GM10248 (cell line): ENCODE measurements at places on chromosomes 2 and 18.
A peak's percentile ranks its signal among the peaks of the same experiment; 100 is the strongest.

DNA sequence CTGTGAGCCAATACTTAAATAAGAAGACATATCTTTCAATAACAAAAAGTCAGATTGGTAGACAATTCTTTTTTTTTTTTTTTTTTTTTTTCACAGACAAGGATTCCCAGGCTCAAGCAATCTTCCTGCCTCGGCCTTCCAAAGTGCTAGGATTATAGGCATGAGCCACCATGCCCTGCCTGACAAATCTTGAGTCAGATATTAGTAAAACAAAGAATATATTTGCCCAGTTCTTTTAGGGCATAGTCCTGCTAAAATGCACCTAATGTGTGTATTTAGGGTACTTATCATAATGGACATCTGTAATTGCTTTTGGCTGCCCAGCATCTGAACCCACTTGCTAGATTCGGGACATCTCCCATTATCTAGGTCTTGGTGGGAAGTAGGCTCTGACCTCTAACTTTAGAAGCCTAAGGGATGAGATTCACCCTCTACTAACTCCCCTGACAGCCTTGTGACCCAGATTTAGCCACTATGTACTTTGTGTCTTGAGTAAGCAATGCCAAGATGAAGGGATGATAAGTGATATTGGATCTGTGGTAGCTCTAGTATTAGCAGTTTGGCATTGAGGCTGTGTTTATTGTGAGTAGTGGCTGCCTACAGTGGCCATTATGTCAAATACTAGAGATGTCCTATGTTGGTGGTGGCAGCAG is 18.5 kb upstream of the PSME4 start:
- DNase-seq, result no peak

DNA sequence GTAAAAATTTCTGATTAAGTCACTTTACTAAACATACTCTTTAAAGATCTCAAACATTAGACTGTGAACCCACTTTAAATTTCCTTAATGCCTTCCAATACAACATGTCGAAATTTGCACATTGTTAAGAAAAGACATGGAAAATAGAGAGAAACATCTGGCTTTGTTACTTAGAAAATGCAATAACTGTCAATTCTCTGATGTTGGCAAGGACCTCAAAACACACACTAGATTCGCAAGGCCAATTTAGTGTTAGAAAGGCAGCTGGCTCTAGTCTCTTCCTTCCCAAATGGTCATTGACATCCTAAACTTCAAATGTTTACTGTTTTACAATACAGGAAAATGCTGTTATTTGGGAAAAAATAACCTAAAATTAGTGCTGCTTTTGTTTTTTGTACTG is 110.6 kb downstream of the UPP2 start:
- DNase-seq, result no peak

- no peak for DNase-seq
Measured at GRCh38 chr2:158928965-158929364, 39.5 kb upstream of the TANC1 start.

DNA sequence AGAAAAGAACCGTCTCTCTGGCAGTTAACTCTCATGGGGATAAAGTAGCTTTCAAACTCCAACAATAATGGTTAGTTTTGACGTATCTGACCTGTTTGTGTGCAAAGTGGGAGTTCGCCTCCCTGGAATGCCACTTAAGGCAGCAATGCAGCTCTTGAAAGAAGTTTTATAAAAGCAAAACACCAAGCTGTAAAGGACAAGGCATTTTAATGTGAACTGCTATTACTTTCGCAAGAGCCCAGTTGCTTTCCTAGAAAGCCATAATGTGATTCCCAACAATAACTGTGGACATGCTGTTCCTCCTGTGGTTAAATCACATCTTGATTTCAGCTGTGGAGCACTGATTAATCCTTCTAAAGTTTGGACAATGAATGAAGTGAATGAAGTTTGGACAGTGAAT is 303.7 kb downstream of the PTPRM start:
- DNase-seq, result no peak

DNA sequence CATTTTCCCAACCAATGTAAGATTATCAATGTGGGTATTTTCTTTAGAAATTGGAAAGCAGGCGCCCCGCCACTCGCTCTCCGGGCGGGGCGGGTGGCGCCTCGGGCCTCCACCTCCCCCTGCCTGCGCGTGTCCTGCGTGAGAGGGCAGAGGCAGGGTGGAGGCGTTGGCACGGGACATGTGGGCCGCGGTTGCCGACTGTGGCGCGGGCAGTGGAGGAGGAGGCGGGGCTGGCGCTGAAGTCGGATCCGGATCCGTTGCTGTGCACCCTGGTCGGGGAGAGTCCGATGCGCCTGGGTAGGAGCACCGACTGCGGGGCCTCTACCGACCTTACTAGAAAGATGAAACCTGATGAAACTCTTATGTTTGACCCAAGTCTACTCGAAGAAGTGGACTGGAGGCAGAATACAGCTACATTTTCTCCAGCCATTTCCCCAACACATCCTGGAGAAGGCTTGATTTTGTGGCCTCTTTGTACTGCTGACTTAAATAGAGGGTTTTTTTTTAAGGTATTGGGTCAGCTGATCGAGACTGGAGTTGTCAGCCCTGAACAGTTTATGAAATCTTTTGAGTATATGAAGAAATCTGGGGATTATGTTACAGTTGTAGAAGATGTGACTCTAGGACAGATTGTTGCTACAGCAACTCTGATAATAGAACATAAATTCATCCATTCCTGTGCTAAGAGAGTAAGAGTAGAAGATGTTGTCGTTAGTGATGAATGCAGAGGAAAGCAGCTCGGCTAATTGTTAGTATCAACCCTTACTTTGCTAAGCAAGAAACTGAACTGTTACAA is 37.9 kb downstream of the PMS1 start:
- DNase-seq, result no peak

GRCh38 chr2:118801151-118801550 is 46.3 kb downstream of the EN1 start:
- DNase-seq, result no peak

DNA sequence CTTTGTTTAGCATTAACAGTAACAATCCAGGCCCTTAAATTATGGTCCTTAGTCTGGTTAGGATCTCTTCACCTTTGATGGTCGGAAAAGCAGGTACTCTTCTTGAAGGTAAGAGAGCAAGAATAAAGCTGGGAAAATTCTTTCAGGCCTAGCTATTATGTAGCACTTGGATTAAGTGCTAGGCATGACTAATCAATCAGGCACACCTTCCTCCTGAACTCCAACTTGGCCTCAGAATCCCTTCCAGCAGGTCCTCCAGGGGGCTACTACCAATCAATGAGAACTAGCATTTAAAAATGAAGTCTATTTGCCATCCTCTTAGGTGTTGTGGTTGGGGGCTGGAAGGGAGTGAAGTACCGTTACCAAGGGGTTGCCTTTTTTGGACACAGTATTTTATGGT is 3.7 kb downstream of the SMYD1 start:
- DNase-seq, result no peak

DNA sequence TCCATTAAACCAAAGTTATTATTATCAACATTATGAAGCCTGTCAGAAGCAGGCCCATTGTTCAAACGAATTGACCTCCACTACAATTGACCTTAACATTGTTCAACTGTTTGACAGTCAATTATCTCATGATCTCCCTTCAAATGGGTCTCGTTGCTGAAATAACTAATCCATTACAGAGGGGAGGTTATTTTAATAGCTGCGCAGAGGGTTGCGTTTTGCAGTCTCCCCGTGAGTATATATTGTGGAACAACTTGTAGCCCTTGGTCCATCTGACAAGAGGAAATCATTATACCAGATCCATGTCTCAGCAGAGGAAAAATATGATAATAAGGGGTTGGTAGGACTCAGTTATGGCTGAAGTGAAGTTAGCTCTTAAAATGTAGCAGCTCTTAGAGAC is 159.1 kb downstream of the ALK start:
- DNase-seq, result no peak

DNA sequence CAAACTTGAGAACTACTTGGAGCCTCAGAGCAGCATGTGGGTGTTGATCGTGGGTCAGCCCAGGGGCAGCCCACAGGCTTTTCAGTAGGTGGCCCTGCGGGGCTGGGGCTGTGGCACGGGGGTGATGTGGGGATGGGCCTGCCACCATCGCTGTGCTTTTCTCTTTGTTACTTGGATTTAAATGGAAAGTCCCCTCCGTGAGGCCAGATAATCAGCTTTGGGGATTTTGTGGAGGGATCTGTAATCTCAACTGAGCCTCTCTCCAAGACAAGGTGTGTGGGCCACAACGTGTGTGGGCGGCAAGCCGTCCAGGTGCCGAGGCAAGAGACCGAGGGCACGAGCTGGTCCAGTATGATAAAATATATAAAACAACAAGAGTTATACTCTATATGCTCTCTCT is 16.7 kb downstream of the COLEC11 start:
- DNase-seq, result peak; percentile 2

DNA sequence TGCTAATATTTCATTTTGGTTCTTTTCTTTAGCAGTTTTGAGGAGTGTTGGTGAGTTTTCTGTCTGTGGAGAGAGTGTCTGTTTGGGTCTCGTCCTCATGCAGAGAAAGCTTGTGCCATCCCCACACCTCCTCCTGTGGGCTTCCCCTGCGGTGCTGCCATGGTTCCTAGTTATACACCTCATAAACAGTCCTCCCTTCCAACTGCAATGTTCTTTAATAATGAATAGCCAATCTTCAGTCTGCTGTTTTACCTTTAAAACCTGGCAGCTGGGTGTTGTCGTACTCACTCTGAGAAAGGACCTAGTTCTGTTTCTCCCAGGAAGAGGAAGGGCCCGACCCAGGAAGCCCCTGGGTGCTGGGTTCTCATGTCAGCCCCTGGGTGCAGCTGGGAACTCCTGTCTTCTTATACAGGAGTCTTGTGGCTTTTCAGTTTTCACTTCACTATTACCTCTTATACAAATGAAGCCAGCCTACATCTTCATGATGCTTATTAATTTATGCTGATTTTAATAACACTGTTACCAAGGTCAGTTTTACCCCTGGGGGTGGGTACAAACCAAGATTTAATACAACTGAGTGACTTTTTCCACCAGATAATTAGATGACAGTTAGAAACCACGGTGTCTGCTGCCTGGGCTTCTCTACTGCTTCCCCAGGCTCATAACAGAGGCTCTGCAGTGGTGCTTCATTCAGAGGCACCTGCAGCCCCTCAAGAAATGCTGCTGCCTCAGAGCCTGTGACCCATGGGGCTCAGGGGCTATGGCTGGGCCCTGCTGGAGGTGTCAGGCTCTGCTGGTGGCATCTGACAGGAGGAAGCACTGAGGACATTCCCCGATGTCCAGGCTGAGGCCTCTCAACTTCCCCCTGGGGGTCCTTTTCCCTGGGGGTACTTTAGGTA is 59.1 kb downstream of the COA5 start:
- DNase-seq, result peak; percentile 49

- DNase-seq, result no peak
Measured at GRCh38 chr2:99956232-99957030, 186.0 kb downstream of the AFF3 start.

GRCh38 chr2:164735309-164735919 is 106.2 kb downstream of the COBLL1 start:
- no peak for DNase-seq

GRCh38 chr2:162125138-162125537 is 26.9 kb downstream of the GCG start:
- DNase-seq, result no peak

GRCh38 chr2:196372811-196373664 is 201.7 kb upstream of the STK17B start:
- DNase-seq, result no peak

- DNase-seq, result no peak
Measured at GRCh38 chr2:71716697-71717624, 263.6 kb downstream of the DYSF start.

GRCh38 chr18:68017385-68017784 is 500.9 kb upstream of the DSEL start:
- DNase-seq, result no peak
